Hepatocyte (in vitro differentiated cells): ENCODE measurements at places on chromosomes 11 and 22. TPM values are rescaled to one million over a fixed set of nuclear protein-coding genes. Genes with fewer than 3 reads are reported as not detected.

TTLL12 gene
- polyA plus RNA-seq, result 41.9 and 50.3 TPM in 2 replicates

IL10RA gene
- polyA plus RNA-seq, result 0.90 and 1.5 TPM in 2 replicates

FAR1 gene
- polyA plus RNA-seq, result 21.7 and 23.7 TPM in 2 replicates

OR8J3 gene
- polyA plus RNA-seq, result not detected in 2 replicates

SLC22A25 gene
- polyA plus RNA-seq, result 1.5 and 1.8 TPM in 2 replicates

TXNRD2 gene
- polyA plus RNA-seq, result 1.6 and 2.1 TPM in 2 replicates

SMIM35 gene
- polyA plus RNA-seq, result not detected in 2 replicates

WT1 gene
- 0.37 and 1.2 TPM in 2 replicates for polyA plus RNA-seq

GAL gene
- polyA plus RNA-seq, result 15.3 and 15.5 TPM in 2 replicates

TSGA10IP gene
- polyA plus RNA-seq, result not detected in 2 replicates

TTC12 gene
- 9.2 and 9.4 TPM in 2 replicates for polyA plus RNA-seq

TCN1 gene
- polyA plus RNA-seq, result 27.8 and 28.2 TPM in 2 replicates

MRGPRD gene
- not detected in 2 replicates for polyA plus RNA-seq

CRY2 gene
- polyA plus RNA-seq, result 23.8 and 25.5 TPM in 2 replicates

LARGE2 gene
- 9.7 and 11.6 TPM in 2 replicates for polyA plus RNA-seq
